Activated T-cell treated with anti-CD3 and anti-CD28 coated beads, Interleukin-2, amount 50 U/mL, for 72 hours (primary cell): ENCODE measurements at places on chromosomes 2 and 18. TPM values are rescaled to one million over a fixed set of nuclear protein-coding genes. Genes with fewer than 3 reads are reported as not detected.

DNA sequence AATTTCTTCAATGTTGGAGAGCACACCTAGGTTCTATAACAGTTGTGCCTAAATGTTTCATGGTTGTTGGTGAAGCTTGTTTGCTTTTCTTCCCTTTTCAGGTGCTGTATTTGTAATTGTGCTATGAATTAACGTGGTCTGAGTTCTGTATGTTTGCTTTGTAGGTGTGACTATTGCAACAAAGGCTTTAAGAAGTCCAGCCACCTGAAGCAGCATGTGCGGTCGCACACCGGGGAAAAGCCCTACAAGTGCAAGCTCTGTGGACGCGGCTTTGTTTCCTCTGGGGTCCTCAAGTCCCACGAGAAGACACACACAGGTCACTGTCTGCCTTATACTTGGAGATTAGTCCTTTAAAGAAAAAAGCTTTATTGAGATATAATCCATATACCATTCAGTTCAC is 91.2 kb downstream of the ZNF236 start:
- H3K4me1 ChIP-seq: no peaks in the 10 kb centered on the region
- no peak for DNase-seq
- H3K27me3 ChIP-seq: no peaks in the 10 kb centered on the region
- H3K27ac ChIP-seq: no peak overlapping the region

DNA sequence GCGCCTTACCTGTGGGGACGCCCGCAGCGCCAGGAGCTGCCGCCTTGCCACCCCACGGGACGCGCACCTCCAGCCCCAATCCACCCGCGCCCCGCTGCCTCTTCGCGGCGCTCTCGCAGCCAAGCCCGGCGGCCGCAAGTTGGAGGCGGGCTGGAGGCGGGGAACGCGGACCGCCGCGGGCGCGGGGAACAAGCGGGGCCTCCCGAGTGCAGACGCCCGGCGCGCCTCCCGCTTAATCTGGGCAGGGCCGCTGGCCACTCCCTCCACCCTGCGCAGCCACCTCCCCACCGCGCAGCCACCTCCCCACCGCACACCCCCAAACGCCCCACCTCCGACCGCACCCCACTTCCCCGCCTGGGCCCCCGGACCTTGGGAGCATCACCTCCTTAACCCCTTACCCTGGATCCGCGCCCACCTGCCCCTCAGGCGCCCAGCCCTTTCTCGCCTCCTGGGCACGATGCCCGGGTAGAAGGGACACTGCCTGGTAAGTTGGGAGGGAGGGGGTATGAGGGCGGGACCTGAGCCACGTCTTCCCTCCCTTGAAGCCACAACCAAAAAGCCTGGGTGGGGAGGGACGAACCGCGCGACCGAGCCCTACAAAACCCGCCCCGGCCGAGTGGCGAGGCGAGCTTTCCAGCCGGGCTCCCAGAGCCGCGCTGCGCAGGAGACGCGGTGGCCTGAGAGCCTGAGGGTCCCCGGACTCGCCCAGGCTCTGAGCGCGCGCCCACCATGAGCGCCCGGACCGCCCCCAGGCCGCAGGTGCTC is at the start of the genes COL4A3 and COL4A4:
COL4A3 (plus strand) TSS at position 627 of the 765 bp plus-strand sequence; CDS start at position 730, 103 bp downstream.
COL4A4 (minus strand) TSS at position 208 of the 765 bp plus-strand sequence. CDS start 16,722 bp downstream, outside the sequence.
- H3K4me3 ChIP-seq: peak within 1 kb of the TSS; percentile 82
- H3K27me3 ChIP-seq: peaks cover 70% of the 10 kb centered on the region
- no peak within 1 kb of the TSS for H3K27ac ChIP-seq
- no peaks in the 10 kb centered on the region for H3K36me3 ChIP-seq
- DNase-seq: peak; percentile 21
- peaks cover 10% of the 10 kb centered on the region for H3K4me1 ChIP-seq

- no peaks in the 10 kb centered on the region for H3K27me3 ChIP-seq
- H3K4me1 ChIP-seq: no peaks in the 10 kb centered on the region
- H3K27ac ChIP-seq: no peak overlapping the region
- no peak overlapping the region for H3K4me3 ChIP-seq
- no peak for DNase-seq
- no peaks in the 10 kb centered on the region for H3K36me3 ChIP-seq
These were observed 414.8 kb upstream of the RAB12 start for GRCh38 chr18:8194431-8194830.

DNA sequence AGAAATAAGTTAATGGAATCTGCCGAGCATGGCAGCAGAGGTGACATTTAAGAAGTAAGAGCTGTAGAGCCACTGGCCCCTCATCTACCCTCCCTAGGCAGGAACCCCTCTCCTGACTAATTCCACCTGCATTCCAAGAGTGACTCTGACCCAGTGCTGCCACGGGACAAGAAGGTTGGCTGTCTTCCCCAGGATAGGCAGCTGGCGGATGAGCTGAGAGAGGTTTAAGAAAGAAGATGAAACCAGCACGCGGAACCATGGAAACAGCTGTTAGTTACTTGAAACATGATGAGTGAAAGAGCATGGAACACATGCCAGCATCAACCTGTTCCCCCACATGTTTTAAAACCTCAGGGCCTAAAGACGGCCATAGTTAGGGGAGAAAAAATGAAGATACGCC is 74.1 kb downstream of the RND3 start:
- no peak overlapping the region for H3K4me3 ChIP-seq
- no peaks in the 10 kb centered on the region for H3K36me3 ChIP-seq
- no peaks in the 10 kb centered on the region for H3K4me1 ChIP-seq
- no peak overlapping the region for H3K27ac ChIP-seq
- H3K27me3 ChIP-seq: no peaks in the 10 kb centered on the region
- no peak for DNase-seq

DNA sequence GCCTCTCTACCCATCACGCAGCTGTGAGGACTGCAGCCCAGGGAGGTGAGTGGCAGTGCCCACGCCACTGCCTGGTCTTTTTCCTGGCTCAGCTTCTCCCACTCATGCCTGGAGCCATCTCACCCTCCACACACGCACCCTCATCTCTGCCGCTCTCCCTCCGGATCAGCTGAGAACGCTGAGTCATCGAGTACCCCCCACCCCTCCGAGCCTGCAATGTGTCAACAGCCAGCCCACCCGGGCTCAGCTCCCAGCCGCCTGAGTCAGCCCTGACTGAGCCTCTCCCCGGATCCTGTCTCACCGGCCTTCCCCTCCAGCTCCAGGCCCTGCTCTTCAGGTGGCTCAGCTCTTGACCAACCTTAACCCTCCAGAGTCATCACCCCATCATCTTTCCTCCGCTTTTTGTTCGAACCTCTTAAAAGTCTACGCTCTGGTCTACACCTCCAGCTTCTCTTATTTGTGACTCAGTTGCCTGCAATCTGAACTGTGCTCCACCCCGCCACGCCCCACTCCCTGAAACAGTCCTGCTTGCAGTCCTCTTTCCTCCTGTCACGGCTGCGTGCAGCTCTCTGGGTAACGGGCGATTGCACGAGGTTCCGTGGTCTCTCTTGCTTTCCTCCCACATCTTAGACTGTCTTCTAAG is 94.4 kb upstream of the ASAP2 start:
- no peaks in the 10 kb centered on the region for H3K36me3 ChIP-seq
- no peak for DNase-seq
- H3K4me1 ChIP-seq: no peaks in the 10 kb centered on the region
- no peak overlapping the region for H3K4me3 ChIP-seq
- H3K27me3 ChIP-seq: peaks cover 5% of the 10 kb centered on the region

- H3K4me3 ChIP-seq: no peak overlapping the region
- no peaks in the 10 kb centered on the region for H3K36me3 ChIP-seq
- no peak overlapping the region for H3K27ac ChIP-seq
These were observed 64.0 kb downstream of the SPIRE1 start for GRCh38 chr18:12593866-12594265.

DNA sequence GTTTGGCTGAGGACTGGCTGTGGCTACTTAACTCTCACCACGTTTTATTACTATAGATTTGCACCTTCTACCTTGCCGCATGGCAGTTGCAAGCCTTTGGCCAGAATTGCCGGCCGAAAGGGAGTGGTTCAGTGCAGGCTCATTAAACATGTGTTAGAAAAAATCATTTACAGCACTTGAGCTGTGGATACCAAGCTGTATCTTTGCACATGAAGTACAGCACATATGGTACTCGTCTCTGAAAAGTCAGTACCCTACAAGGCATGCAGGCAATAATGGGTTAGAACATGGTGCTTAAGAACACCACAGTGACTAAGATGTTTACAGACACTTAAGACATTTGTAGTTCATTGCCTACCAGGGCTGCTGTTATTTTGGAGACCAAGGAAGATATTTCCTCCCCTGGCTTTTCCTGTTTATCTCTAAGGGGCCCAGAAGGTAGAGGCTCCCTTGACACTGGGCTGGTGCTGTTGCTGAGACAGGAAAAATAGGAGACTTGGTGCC is 103.1 kb downstream of the ZNF532 start:
- no peaks in the 10 kb centered on the region for H3K4me1 ChIP-seq
- peaks cover 21% of the 10 kb centered on the region for H3K27me3 ChIP-seq
- DNase-seq: no peak
- no peak overlapping the region for H3K27ac ChIP-seq
- no peaks in the 10 kb centered on the region for H3K36me3 ChIP-seq

DNA sequence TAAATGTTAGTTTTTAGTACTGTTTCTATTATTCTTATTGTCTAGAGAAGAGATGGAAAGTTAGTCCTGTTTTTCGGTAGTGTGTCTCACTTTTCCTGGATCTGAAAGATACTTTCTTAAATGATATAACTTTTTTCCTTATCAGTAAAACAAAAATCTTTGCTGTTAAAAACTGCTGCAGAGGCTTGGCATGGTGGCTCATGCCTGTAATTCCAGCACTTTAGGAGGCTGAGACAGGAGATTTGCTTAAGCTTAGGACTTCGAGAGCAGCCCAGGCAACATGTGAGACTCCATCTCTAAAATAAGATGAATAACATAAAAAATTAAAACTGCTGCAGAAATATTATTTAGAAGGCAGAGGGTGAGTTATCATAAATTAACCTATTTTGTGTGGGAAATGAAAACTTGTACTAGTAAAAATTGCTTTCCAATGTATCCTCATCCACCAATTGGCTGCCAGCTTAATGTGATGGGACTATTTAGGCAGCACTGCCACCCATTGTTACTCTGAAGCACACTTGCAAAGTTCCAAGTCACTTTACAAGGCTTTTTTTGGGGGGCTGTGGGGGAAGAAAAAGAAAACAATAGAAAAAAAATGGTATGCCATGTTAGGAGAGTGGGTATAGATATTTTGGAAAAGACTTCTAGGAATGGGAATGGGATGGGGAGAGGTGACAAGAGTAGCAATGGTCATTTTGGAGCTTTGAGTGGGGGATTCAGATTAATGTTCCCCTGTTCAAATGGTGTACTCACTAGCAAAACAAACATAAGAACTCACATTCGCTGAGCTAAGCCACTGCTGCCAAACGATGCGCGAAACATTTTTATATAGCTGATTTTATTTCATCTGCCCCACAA is 62.7 kb downstream of the MEIS1 start:
- no peaks in the 10 kb centered on the region for H3K36me3 ChIP-seq
- no peak for DNase-seq
- H3K27ac ChIP-seq: no peak overlapping the region
- no peaks in the 10 kb centered on the region for H3K27me3 ChIP-seq
- no peak overlapping the region for H3K4me3 ChIP-seq
- H3K4me1 ChIP-seq: no peaks in the 10 kb centered on the region

DNA sequence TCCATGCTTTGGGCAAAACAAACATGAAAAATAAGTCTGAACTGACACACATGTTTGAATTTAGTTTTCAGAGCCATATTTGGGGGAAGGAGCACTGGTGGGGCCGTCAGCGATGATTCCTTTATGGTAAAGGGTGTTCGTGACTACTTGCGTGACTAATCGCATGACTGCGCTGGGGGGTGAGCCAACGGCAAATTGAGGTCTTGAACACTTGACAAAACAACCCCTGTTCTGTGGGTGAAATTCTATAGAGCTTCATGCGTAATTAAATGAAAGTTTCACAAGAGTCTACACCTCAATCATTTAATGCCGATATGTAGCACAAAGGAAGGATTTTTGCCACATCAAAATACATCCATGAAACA is 127.5 kb upstream of the CYP1B1 start:
- no peak overlapping the region for H3K27ac ChIP-seq
- H3K36me3 ChIP-seq: no peaks in the 10 kb centered on the region
- no peak overlapping the region for H3K4me3 ChIP-seq
- DNase-seq: no peak

Gene ALPP
- total RNA-seq: not detected
